ENCODE measurements at places on chromosomes 6 and 20.
A peak's percentile ranks its signal among the peaks of the same experiment; 100 is the strongest.

DNA sequence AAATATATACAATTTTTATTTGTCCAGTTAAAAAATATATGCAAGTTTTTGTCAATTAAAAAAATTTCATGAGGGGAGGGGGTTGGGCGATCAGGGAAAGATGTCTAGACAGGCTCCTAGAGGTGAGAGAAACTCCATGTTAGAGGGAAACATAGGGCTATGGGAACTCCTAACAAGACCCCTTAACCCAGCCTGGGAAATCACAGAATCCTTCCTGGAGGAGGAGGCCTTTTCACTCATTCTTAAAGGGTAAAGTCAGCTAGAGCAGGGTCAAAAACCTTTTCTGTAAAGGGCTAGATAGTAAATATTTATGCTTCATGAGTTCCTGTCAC, 75.9 kb upstream of the PTPN1 start:
- DNase-seq: no peak

DNA sequence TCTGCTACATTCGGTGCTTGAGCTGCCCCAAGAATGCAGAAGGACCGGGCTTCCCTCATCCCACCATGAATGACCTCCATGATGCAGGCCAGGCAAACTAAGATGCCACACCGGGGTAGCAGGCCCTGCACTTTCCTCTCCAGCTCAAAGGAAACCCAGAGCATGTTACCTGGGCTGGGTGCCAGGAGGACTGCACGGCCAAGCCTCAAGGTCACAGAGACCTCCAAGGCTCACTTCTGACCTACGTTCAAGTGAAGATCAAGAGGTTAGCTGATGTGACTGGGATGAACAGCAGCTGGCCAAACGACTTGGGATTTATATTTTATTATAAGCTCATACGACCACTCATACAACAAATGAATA, 501.8 kb downstream of the CD83 start:
- DNase-seq: no peak

DNA sequence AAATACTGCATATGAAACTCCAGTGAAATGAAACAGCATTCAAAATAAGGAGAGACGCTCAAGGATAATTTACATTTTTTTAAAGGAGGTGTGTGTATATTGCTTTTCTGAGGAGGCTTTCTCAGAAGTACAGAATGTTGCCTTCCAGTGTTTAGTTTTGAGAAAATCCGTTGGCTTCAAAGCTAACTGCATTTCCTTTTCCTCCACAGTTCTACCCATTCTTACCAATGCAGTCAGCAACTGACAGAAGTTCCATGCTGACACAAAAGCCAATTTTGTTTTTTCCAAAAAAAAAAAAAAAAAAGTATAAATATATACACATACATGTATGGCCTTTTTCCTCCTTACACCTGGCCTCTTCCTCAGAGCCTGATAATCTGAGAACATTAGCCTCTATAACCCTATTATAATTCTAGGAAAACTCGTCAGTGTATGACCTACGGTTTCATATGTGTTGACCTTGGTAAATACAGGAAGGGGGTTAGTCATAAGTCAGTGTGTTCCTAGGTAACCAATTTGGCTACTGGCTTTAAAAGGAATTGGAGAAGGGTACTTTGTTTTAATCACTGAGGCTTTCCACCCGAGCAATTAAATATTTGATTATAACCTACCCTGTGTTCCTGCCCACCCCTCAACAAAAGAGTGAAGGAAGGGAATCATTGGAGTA, 24.2 kb downstream of the MGME1 start:
- DNase-seq: no peak

- no peak for DNase-seq
These were observed 511.0 kb downstream of the CDKAL1 start for GRCh38 chr6:21045135-21045700.

- DNase-seq: no peak
These were observed 12.1 kb downstream of the SLC22A1 start for GRCh38 chr6:160133441-160134336.

GRCh38 chr20:63868264-63868663, 3.2 kb downstream of the TPD52L2 start:
- no peak for DNase-seq

DNA sequence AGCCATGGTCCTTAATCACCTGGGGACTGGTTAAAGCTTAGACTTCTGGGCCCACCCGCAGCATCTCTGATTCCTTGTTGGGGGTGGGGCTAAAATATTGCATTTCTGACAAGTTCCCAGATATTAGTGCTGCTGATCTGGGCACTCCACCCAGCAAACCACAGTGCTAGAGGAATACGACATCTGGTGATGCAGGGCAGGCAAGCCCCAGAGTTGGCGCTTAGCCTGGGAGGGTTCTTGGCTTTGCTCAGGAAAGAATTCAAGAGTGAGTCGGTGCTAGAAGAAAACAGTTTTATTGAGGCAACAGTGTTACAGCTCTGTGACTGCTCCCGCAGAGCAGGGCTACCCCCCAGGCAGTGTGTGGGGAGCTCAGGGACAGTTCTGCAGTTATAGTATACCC, 210.7 kb downstream of the TFAP2C start:
- DNase-seq: no peak

DNA sequence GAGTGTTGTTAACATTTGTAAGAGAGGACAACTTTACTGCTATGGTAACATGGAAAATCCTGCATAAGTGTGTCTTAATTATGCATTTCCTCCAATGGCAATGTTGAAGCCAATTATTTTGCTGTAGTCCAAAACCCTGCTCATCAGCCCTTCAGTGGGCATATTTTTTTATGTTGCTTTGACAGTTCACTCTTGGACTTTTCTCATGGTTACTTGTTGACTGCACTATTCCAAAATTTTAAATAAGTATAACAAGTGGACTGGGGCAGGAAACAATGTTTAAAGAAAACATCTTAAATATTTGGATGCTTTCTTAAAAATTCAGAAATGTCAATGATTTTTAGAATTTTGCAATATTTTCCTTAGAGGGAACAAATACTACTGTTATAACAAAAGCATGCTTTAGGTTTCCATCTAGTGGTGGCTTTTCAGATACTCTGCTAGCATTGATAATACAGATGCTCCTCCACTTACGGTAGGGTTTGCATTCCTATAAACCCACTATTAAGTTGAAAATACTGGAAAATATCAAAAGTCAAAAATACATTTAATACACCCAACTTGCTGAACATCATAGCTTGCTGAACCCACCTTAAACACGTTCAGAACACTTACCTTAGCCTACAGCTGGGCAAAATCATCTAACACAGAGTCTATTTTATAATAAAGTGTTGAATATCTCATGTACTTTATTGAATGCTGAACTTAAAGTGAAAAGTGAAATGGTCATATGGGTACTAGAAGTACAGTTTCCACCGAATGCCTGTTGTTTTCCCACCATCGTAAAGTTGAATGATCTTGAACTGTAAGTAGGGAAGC, 86.4 kb downstream of the ADGRG6 start:
- DNase-seq: peak; percentile 66

DNA sequence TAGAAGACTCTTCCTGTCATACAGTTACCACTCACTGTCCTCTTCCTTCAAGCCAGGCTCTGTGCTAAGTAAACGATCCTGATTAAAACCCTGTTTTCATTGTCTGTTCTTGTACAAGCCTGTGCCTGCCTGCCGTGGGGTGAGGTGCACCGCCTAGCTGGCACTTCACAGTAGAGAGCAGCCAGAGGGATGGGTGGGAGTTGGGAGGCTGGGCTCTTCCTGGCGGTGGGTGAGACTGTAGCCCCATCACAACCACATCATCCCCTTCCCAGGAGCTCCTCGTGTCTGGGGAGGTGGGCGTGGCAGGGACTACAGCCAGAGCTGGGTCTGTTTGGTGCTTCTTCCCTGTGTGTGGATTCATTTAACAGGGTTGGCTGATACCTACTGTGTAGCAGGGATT, 382.0 kb downstream of the TAF4 start:
- no peak for DNase-seq

DNA sequence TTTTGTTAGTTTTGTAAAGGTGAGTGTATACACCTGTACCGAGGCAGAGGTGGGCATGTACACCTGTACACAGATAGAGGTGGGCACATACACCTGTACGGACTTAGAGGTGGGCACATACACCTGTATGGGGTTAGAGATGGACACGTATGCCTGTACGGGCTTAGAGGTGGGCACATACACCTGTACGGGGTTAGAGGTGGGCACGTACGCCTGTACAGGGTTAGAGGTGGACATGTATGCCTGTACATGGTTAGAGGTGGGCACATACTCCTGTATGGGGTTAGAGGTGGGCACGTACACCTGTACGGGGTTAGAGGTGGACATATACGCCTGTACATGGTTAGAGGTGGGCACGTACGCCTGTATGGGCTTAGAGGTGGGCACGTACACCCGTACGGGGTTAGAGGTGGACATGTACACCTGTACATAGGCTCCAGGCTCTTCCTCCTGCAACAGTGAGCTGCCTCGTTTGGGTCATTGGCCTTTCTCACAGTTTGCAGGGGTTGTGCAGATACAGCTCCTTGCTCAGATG, 63.7 kb downstream of the PHACTR3 start:
- no peak for DNase-seq

GRCh38 chr6:108323710-108324466, 29.0 kb downstream of the AFG1L start:
- no peak for DNase-seq

DNA sequence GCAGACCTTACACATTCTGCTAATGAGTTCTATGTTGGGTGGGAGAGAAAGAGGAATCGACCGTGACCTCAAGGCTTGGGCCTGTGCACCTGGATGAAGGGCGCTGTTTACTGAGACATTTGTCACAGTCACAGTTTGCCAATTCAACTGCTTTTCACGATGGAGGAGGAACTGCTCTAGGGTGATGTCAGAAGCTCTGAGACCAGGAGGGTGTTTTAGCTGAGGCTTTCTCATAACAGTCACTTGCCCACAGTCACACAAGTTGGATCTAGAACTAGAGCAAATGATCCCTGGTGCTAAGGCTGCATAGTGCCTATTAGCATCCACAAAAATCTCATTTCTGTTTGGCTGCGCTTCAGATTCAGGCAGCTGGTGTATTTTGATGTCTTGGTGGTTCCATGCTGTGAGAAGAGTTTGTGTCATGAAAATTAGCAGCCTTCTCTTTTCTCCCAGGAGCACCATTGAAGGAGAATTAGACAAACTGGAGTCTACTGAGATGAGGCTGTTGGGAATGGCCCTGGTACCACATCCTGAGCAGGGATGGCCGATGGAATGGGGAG, 83.3 kb upstream of the TGM3 start:
- no peak for DNase-seq

- no peak for DNase-seq
These were observed 11.9 kb upstream of the ZFAND3 start for GRCh38 chr6:37807656-37808055.

DNA sequence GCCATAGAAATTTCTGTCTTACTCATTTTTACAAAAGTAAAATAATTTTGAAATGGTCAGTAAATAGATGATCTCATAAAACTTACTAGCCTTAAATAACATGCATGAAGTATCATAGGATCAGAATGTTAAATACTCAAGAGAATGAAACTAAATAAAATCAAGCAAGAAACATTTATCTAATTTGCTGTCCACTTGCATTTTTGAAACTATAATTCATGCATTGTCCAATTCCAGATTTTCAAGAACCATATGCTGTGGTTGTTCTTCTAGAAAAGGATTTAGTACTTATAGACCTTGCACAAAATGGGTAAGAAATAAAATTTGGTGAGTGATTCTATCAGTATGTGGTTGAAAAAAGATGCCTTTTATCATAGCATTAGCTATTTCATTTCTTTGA, 107.0 kb downstream of the STXBP5 start:
- peak; percentile 13 for DNase-seq

DNA sequence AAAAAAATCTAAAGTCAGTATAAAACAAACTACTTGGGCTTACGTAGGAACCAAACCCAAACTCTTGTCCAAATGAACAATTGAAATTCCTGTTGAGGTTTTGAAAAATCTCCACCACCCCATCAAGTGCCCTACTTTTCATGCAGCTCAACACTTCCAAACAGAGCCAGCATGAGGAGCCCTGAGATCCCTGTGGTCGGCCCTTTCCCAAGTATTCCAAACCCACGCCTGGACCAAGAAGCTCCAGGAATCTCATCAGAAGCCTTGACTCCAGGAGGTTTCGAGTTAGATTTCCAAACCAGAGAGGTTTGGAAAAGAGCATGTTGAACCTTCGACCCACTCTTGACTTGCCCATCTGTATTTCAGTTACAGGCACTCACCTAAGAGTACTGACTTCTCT, 179.3 kb downstream of the MTFR2 start:
- no peak for DNase-seq

GRCh38 chr20:10537850-10538480, 102.9 kb downstream of the SLX4IP start:
- DNase-seq: peak; percentile 20

DNA sequence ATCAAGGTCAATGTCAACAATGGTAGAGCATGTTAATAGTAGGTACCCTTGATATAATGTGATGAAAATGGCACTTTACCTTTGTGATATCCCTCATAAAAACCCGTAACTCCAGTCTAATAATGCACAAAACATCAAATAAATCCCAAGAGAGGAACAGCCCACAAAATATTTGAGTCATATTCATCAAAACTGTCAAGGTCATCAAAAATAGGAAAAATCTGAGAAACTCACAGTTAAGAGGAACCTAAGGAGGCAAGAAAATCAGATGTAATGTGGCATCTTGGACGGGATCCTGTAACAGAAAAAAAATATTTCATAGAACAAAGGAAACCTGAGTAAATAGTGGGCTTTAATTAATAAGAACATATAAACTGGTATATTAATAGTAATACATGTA, 25.5 kb upstream of the OSTM1 start:
- no peak for DNase-seq

DNA sequence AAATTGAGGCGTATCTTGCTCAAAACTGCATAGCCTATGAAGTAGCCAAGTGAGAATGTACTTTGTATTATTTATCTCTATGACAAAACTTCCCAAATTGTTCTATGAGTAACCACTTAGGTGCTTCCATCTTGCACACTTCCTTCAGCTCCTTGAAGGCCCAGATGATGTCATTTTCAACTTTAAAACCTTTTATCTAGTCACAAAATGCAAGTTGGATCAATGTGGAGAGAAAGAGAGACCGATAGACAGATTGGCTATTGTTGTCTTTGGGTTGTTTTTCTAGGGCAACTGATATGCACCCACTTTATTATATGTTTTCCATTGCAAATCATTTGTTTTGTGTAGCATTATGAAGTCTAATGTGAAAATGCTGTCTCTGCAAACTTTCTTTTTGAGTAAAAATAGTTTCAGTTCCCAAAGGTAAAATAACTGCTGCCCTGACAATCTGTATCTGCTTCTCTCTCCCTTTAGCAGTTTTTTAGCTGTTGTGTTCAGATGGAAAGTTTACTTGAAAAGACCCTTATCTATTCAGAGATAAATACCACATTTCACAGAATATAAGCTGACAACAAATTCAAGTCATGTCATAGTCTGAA, 73.7 kb upstream of the CITED2 start:
- peak; percentile 16 for DNase-seq

- DNase-seq: peak; percentile 68
These were observed 16.4 kb downstream of the BRD2 start for GRCh38 chr6:32984622-32985389.

GRCh38 chr6:82861121-82861520, 204.5 kb downstream of the UBE3D start:
- peak; percentile 55 for DNase-seq

GRCh38 chr6:41713650-41714291, 21.6 kb downstream of the TFEB start:
- DNase-seq: peak; percentile 65

Data from HFFc6 (cell line).